HS-27A (cell line): ENCODE measurements at places on chromosomes 4 and X.

DNA sequence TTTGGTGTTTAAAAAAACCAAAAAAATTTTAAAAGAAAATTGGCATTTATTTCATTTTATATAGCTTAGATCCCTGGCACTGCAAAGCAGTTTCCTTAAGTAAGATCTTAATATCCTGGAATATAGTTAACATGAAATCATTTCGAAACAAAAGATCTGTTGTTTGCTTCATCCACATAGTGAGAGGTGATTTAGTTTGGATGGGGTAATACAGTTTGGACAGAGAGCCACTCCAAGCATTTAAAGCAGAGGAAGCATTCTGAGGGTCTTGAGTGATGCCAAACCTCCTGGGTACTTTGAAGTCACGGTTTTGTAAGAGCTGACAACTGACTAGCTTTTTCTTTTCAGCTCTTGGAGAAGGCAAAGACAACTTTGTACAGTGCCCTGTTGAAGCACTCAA, 28.7 kb downstream of the NOCT start:
- DNase-seq: no peak

DNA sequence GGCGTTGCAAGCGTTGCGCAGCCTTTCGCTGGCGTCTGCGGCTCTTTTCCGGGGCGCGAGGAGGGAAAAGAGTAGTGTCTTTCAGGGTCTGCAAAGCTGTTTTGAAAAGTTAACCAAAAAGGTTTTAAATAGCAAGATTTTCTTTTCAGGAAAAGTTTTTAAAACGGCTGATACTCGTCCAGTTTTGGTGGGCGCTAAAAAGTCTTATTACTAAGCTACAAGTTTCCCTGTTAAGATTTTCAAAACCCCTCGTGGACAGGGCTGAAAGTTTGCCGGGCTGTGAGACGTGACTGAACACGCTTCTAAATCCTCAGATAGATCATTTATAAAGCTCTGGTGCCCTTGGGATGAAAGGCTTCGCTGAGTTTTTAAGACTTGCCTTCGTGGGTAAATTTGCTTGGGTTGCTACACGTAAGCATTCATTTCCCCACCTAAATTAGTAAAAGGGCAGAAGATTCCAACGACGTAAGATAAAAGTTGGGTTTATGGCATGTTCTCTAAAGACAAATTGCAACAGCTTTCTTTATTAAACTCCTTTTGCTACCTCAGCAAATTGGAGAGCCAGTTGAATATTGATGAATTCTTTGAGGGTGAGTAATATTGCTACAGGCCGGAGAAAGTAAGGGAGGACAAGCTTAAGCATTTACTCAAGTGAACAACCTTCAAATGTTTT, 91.5 kb downstream of the HPRT1 start:
- DNase-seq: peak; percentile 30

DNA sequence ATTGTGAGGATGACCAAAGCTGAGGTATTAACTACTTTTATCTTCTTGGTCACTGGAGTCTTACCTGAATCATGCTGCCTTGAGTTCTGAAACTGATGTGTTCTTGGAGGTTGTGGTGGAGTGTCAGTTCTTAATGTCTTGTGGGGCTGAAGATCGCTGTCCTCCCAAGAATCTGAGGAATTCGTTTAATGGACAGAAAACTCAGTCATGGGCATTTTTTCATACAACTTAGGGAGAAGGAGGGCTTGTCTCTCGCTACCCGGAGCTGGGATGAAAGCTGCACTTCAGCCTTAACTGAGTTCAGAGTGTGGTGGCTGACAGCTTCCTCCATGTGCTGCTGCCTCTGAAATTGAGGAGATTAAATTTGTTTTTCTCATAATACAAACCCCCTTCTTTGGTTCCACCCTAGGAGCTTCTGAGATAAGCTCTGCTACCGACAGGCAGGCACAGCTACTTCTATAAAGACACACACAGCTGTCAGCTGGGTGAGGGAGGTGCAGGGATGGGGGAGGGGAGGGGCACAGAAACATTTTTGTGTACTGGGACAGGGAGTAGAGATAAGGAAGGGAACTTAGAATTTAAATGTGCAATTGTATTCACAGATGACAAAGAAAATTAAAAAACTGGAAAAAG, 30.8 kb downstream of the RBBP7 start:
- no peak for DNase-seq

GRCh38 chr4:67575232-67576058, 16.9 kb downstream of the STAP1 start:
- no peak for DNase-seq

GRCh38 chr4:142690406-142691163, 155.5 kb downstream of the INPP4B start:
- DNase-seq: no peak

DNA sequence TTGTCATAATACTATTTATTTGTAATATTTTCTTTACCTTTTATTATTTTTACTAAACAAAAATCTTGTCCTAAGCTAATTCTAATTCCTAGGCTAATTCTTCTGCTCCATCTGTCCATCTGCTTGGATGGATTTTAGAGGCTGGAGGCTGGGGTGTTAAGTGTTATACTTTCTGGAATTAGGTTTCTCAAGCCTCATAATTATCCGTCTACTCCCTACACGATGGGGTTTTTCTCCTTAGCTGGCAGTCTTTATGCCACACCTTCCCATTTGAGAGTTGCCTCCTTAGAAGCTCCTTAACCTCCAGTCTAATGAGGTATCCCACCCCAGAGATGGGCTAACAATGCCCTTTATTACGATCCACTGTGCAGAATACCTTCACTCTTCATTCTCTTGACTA, 37.6 kb upstream of the LGI2 start:
- no peak for DNase-seq

DNA sequence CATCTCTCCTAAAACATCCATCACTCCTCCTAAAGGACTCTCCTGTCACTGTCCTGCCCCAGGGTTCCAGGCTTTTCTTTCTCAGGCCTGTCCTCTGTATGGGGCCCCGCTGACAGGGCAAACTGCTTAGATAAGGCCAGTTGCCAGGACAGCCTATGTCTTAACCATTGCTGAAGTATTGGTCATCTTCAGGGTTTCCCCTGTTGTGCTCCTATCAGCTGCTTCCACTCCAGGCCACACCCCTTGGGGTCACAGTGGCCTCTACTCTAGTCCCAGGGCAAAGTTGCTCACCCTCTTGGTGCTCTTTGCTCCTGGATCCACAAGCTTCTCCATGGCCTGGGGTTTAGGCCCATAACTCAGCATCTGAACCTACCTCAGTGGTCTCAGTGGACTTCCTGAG, 138.0 kb upstream of the PJA1 start:
- no peak for DNase-seq

DNA sequence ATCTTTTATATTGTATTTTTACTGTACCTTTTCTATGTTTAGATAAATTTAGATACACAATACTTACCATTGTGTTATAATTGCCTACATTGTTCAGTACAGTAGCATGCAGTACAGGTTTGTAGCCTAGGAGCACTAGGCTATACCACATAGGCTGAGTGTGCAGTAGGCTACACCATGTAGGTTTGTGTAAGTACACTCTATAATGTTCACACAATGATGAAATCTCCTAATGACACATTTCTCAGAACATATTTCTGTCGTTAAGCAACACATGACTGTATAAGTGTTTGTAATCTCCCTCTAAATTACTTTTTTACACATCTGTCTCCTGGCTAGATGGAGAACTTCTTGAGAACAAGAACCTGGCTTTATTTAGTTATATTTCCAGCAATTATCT, 40.3 kb downstream of the UCHL1 start:
- DNase-seq: no peak

DNA sequence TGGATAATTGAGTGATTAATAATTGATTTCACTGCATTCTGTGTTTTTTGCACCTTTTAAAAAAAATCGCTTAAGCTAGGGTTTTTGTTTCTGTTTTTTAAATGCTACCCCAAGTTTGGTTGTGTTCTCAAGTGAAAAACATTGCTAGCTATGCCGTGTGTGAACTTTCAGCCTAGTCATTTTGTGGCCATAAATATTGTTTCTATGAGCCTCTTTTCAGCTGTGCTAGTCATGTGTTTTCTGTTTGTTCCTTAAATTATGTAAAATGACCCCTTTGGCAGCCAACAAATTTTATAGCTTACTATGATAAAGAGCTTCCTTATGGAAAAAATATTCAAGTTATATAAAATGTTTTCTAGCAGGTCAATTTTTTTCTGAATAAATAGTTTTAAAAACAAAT, 59.1 kb downstream of the GALNT7 start:
- no peak for DNase-seq

DNA sequence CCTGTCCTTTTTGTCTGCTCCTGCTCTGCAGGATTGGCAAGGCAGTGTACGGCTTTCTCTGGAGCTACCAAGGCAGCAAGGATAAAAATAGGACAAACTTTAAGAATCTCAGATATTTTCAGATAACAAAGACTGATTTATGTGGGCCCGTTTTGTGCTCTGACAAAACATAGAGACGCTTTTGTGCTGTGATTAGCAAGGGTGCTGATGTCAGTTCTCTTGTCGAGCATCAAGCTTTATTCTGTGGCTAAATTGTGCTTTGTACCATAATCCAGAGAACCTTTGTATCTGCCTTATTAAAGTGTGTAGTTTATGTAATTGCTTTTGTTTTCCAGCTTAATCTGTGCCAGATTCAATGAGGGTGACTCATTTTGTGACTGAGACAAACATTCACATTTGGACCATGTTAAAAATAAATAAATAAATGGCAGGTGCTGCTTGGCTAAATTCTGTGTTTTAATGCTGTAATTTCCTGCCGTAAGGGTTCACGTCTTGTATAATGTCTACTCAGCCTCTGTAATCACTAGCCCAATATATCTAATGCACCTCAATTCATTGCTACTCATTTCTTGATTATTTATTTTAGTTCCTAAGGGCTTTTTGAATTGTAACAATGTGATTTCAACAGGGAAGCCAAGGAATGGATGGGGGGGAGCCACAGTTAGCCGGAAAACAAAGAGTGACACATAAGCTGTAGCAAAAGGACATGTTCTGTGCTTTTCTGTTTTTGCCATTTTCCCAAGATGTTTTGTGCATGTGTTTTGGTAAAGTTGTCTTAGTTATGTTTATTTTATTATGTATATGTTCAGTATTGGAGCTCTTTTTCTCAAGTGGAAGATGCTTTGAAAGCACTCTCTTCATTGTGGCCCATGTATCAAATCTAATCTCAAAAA, 75.1 kb downstream of the GAB1 start:
- DNase-seq: no peak

- DNase-seq: no peak
These were observed 30.0 kb downstream of the FAM9C start for GRCh38 chrX:13014111-13015096.

GRCh38 chr4:182475539-182475938, 232.3 kb downstream of the TENM3 start:
- no peak for DNase-seq

GRCh38 chr4:115515772-115516171, 402.4 kb upstream of the NDST4 start:
- DNase-seq: no peak

DNA sequence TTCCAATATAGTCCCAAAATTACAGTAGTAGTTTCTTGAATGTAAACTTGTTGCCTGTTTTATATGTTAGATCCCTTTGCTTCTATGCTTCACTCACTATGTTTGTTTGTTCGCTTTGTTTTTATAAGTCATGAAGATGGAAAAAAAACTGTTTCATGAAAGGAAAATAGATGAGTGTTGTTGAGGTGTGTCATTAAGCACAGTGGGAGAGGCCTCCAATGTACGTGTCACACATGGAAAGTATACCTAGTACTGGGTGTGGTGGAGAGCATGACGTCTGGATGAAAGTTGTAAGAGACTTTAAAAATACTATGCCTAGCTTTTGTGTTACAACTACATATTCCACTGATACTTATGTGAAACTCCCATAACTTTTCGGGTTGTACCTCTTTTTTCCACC, 28.4 kb downstream of the PLS3 start:
- no peak for DNase-seq

- no peak for DNase-seq
These were observed 105.5 kb upstream of the GK2 start for GRCh38 chr4:79513576-79513975.

DNA sequence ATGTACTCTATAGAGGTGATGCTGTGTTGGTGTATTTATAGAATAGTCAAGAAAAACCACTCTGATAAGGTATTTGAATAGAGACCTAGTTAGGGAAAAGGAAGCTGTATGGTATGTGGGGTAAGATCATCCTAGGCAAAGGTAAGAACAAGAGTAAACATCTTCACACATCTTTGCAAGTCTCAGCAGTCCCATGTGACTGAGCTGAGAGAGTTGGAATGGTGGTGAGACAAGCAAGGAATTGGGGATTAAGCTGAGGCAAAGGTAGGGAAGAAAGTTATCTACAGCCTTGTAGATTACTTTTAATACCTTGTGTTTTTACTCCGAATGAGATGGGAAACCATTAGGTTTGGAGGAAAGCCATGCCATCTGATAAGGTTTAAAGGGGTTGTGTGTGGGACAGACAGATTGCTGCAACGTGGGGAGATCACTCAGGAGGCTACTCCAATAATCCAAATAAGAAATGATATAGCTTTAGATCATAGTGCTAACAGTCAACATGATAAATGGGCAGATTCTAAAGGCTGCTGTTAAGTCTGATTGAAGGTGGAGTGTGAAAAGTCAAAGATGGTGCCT, 31.7 kb upstream of the MANBA start:
- DNase-seq: no peak

GRCh38 chr4:39539089-39539611, 11.9 kb upstream of the UGDH start:
- DNase-seq: no peak

DNA sequence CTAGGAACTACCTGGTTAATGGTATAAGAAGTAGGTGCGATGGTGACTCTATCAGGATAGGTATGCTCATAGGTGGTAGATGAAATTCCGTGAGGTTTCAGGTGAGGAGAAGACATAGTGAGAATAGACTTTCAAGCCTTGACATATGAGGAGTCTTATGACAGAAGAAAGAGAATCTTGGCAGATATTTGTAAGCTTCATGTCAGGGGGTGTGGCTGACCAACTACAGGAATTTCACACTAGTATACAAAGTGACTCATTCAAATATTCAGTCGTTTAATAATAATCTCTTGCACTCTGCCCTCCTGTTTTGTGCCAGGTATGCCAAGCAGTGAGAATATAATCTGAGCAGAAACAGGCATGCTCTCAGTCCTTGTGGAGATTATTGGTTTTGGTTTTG, 22.8 kb downstream of the PACRGL start:
- DNase-seq: no peak

DNA sequence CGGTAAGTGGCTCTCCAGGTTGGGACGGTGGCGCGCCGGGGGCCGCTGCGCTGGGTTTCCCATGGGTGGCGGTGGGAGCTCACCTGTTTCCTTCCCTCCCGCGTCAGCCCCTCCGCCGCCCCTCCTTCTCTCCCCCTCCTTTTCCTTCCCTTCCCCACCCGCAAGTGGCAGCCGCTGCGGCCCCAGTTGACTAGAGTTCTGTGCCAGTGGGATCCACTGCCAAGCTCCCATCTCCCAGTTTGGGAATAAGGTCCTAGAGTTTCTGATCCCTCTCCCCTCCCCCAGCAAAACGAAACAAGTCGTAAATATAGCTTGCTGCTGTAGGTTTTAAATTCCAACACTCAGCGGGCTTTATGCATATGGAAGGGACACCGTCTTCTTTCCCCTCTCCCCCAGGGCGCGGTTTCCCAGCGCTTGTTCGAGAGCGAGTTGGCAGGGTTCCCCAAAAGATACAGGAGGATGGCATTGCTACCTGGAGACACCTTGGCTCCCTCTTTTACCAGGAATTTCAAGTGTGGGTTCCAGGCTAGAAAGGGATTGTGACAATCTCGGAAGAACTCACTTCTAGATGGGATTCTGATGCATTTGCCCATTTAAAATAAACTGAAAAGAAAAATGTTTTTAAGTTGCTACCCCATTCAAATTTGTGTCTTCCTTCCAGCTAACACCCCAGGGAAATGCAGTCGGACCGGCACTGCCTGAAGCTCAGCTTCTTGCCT, 1.2 kb downstream of the TLL1 start:
- DNase-seq: no peak
